ENCODE measurements at places on chromosomes 5 and 9.

GRCh38 chr5:136994154-136994553, 505.0 kb downstream of the SPOCK1 start:
- DNase-seq = no peak

- no peak for DNase-seq
Measured at GRCh38 chr9:133207021-133207531, 2.0 kb downstream of the OBP2B start.

- no peak for DNase-seq
Measured at GRCh38 chr5:150400316-150401075, 12.2 kb downstream of the CD74 start.

- no peak for DNase-seq
Measured at GRCh38 chr9:14085810-14086209, 228.1 kb downstream of the NFIB start.

- DNase-seq = no peak
Measured at GRCh38 chr5:144464306-144464705, 293.6 kb downstream of the KCTD16 start.

DNA sequence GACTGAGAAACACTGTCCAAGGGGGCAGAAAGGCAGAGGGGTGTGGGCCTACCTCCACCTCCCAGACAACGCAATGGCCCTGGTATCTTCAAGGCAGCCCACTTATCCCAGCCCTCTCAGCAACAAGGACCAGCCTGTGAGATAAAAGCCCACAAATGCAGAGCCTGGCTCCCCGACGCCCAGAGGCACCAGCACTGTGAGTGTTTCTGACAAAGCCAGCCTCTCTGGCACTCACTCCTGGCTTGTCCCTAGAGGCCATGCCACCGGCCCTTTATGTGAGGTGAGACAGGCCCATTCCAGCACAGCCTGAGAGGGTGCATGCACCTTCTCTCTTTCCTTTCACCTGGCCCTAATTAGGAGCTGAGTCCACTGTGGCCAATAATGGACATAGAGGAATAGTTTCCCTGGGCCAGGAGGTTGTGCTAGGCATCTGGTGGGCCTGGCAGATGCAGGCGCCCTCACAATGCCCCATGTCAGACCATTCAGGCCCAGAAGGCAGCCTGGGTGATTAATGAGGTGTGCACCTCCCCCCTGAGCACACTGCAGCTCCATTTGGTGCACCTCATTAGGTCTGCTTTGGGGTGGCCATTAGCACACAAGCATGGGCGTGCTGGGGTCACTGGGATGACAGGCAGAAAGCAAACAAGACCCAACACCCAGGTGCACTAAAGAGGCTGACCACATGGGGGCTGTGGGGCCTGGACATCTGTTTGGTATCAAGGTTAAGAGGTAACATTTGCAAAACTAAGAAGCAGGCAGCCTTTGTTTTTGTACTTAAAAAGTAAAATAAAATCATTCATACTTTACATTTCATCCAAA, 176.0 kb downstream of the MED10 start:
- DNase-seq = no peak

DNA sequence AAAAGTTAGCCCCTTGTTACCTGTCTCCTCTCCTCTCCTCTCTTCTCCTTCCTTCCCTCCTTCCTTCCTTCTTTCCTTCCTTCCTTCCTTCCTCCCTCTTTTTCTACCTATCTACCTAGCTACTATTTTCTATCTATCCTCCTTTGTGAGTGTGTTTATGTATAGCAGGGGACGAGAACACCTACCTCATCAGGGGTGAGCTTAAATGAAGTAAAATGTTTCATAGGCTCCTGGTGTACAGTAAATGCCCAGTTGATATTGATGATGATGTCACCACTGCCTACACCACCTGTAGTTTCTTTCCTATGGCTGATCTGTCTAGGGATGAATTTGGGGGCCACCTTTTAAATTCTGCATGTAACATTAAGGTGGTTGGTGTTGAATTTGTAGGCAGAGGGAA, 4.3 kb downstream of the SPIN1 start:
- DNase-seq = no peak

DNA sequence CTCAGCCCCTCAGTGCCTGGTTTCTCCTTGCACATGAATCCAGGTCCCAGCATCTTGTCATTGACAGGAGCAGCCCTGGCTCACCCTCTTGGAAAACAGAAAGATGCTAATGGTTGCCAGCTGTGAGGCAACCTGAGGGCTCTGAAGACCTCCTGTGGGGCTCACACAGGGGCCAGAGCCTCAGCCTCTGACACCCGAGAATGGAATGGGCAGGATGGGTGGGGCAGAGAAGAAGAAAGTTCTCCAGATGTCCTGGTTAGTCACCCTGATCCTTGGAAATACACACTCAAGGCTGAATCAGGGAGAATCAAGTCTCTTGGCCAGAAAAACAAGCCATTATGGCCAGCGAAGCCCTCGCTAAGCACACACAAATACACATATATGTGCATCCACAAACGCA, 32.3 kb upstream of the SPATA31E1 start:
- no peak for DNase-seq

GRCh38 chr9:6904371-6904770, 146.6 kb downstream of the KDM4C start:
- DNase-seq = no peak

DNA sequence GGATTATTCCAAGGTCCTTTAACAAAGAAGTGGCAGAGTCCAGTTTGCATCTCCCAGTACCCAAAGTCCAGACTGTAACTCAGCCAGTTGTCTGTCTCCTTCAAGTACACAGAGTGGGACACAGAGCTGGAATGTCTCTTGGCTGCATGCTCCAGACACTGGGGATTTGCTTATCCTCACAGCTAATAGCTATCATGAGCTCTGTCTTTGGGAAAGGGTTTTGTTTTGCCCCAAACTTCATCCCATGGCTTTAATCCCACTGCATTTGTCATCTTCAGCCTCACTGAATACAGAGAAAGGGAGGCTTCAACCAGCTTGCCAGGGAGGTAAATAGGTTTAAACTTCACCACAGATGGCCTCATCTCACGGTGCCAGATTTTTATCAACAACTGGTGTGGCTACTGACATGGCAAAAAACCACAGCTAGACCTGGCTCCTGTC, 412.2 kb upstream of the SLC24A2 start:
- no peak for DNase-seq

DNA sequence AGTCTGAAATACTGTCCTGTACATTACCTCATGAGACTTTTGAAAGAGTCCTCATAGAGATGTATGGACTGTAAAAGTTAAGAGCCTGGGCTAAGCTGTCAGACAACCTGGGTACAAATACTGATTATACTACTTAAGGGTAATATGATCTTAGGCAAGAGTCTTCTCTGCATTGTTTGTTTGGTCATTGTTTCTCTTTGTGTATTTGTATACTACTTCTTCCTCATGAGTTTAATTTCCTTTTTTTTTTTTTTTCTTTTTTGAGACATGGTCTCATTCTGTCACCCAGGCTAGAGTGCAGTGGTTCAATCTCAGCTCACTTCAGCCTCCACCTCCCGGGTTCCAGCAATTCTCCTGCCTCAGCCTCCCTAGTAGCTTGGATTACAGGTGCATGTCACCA, 2.6 kb upstream of the PFDN1 start:
- DNase-seq = no peak

- no peak for DNase-seq
Measured at GRCh38 chr9:99253772-99254431, 31.8 kb downstream of the SEC61B start.

GRCh38 chr5:171397599-171397998, 9.9 kb downstream of the NPM1 start:
- no peak for DNase-seq

DNA sequence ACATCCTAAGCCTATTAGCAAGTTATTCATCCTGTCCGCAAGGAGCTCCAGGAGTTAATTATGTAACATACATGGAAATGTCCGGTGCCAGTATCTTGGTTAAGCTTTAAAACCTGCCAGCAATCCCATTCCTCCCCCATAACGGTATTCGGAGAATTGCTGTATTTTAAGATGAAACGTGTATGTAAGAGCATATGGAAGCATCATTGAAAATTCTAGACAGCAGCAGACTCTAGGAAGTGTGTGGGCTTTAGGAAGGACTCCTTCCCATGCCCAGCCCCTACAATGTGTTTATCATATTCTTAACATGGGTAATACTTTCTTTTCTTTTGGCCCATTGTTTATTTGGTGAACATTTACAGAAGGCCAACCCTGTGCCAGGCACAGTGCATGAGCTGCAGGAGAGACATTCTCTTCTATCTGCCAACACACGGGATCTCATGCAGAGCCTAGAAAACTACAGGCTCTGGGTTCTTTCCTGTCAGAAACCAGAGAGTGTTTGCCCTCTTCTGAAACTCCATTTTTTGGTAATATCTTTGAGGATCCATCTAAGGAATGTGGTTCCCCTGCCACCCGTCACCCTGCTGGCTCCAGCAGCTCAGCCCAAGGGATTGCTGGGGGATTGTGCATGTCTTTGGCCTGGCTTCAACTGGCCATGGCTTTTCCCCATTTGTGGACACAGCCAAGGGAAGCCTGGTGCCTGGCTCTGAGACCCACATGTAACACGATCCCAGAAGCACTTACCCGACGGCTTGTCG, 15.1 kb downstream of the ANGPTL2 start:
- no peak for DNase-seq

GRCh38 chr5:179115845-179116524, 55.8 kb downstream of the ZNF354C start:
- DNase-seq = no peak

DNA sequence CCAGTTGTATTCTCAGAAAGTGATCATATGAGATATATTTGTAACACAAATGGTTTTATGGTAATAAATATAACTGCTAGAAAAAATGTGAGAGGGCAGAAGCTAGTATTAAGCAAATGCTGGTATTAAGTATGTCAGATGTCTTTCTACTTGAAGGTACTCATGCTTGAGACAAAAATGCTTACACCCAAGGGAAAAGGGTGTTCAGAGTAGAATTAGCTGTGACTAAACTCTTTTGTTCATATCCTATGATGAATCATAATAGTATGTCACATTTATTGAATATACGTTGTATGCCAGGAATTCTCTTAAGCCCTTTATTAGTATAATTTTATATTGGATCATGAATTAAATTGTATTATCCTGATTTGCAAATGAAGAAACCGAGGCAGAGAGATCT, 2.2 kb downstream of the ADGRV1 start:
- no peak for DNase-seq

- no peak for DNase-seq
Measured at GRCh38 chr5:107467137-107467932, 203.4 kb downstream of the EFNA5 start.

- DNase-seq = no peak
Measured at GRCh38 chr9:133888048-133888808, 103.9 kb downstream of the VAV2 start.

DNA sequence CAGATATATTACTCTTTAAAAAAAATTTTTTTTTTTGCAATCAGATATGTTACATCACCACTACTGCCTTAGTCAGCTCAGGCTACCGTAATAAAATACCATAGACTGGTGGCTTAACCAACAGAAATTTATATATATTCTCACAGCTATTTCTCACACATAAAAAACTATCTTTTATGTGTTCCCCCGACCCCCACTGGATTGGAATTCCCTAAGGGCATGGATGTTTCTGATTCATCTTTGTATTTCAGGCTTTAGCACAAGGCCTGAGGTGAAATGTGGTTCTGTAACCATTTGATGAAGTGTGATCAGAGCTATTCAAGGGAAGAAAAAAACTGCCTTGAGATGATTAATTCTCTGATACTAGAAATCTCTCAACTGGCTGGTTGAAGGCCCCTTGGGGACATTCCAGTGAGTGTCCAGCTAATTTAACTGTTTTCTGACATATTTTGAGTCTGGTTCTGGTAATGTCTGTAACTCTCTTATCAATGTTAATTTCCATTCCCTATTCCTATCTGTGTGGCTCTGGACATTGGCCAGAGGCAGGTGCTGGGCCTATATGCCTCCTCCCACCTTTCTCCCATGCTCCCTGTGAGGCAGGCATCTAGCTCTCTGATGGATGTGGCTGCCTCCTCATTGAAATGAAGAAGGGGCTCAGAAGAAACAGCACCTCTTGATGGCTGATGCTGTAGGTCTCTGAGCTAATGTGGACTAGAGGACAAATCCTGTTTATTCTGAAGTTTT, 2.5 kb downstream of the CD14 start:
- DNase-seq = no peak

GRCh38 chr5:39501397-39501796, 76.6 kb upstream of the DAB2 start:
- DNase-seq = no peak

DNA sequence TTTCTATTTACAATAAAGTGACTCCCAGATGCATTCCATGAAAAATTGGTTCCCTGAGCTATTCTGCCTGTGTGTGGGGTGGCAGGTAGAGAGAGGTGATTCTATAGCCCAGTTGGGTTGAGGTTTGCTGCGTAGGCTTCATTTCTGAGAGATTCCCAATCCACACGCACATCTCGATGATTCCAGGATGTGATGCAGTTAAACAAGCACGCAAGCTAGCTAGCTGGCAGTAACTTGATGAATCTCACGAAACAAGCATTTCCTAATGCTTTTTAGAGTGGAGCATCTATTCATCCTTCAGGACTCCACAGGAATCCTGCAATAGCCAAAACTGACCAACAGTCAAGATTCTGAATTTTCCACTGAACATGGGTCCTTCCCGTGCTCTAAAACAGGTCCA, 43.8 kb upstream of the CER1 start:
- no peak for DNase-seq

DNA sequence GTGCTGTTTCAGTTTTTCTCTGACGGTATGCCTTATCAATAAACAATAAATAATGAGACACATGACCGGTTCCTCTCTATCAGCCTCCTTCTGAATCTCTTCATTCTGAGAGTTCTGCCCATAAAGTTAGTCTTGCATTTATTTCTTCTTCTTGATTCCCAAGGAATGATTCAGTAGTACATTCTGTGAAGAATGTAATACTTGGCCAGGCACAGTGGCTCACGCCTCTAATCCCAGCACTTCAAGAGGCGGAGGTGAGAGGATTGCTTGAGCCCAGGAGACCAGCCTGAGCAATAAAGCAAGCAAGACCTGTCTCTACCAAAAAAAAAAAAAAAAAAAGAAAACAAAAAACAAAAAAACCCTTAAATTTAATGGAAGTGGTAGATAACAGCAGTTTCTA, 53.9 kb downstream of the PAM start:
- no peak for DNase-seq

GRCh38 chr5:159402311-159402710, 72.0 kb upstream of the IL12B start:
- no peak for DNase-seq

GRCh38 chr9:88742905-88743304, 207.9 kb downstream of the NXNL2 start:
- DNase-seq = no peak

DNA sequence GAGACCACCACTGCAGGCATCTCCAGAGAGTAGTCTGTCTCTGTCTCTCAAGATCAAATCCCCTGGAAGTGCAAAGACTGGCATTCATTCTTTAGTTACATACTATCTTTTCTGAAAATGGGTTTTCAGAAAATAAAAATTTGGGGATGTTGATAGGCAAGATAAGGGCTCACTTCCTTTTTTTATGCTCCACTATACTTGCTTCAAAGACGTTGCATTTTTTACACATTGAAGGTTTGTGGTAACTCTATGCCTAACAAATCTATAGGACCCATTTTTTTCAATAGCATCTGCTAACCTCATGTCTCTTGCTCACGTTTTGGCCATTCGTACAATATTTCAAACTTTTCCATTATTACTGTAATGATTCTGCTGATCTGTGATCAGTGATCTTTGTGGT, 37.0 kb downstream of the DMAC1 start:
- DNase-seq = no peak

- DNase-seq = no peak
Measured at GRCh38 chr5:43609752-43610151, 6.8 kb downstream of the NNT start.

GRCh38 chr9:111455638-111456037, 28.5 kb downstream of the ECPAS start:
- DNase-seq = no peak
